Stimulated activated CD8-positive, alpha-beta memory T cell treated with anti-CD3 and anti-CD28 coated beads, Interleukin-7, amount 100 ng/mL, for 24 hours (primary cell): ENCODE measurements at places on chromosomes 7 and 10.

DNA sequence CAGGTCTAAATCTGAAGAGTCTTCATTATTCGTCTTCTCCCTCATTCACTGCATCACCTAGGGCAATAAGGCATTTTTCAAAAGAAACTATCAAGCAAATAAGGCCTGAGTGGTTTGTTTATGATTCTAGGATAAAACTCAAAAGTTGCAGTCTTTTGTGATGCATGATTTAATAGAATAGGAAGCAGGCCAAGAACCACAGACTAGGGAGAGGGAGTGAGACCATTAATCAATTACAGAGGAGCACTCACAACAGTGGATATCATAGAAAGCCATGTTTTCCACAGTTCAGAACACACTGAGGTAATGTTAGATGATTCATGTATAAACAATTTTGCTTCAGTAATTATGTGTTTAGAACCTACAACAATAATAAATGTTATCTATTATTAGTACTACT is 87.8 kb upstream of the LRRTM3 start:
- DNase-seq, result no peak

DNA sequence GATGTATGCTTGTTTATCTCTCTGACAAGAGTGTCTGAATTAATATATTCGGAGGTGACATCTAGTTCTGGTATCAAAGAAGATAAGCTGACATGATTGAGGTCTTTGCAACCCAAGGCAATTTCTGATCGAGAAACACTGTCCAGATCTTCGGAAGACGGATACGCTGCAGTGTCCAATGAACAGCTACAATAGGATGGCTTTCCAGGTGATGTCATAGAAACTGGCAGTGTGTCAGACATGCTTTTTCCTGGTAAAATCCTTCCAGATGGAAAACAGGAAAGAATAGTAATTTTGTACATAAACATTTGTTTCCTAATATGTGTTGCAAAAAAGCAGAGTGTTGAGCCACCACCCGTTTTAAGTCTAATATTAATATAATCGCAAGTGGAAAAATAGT is 33.4 kb downstream of the VWDE start:
- no peak for DNase-seq

GRCh38 chr7:50640256-50640655 is 75.1 kb upstream of the DDC start:
- DNase-seq, result no peak

GRCh38 chr10:92356041-92356440 is 65.1 kb downstream of the MARCHF5 start:
- DNase-seq, result no peak

- DNase-seq, result no peak
Observed at GRCh38 chr10:49571388-49571787, 32.5 kb upstream of the ERCC6 start.

GRCh38 chr10:3750006-3750816 is 34.8 kb downstream of the KLF6 start:
- no peak for DNase-seq

- DNase-seq, result no peak
Observed at GRCh38 chr10:129231821-129232220, 235.2 kb upstream of the MGMT start.

- DNase-seq, result no peak
Observed at GRCh38 chr10:111439034-111439842, 362.4 kb downstream of the ADRA2A start.

DNA sequence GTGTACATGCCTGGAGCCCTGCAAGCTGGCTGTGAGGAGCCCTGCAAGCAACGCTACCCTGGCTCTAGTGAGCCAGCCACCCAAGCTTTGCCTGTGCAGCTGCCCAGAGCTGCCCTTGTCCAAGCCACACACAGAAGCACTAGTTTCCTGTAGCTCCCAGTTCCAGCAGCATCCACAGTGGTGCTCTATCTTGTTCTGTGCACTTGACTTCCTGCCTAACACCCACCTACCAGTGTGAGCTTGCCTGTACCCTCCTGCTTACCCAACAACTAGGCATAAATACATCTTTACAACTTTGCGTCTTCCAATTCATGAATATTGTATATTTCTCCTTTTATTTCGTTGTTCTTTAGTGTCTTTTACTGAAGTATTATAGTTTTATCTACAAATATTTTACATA is 32.2 kb upstream of the ZNF518A start:
- no peak for DNase-seq

- DNase-seq, result no peak
Observed at GRCh38 chr7:140260352-140261104, 83.7 kb upstream of the KDM7A start.

GRCh38 chr10:121664671-121665070 is 66.4 kb upstream of the FGFR2 start:
- no peak for DNase-seq

GRCh38 chr10:78224602-78225001 is 190.9 kb downstream of the RPS24 start:
- DNase-seq, result no peak

- DNase-seq, result no peak
Observed at GRCh38 chr7:155104913-155105312, 34.8 kb downstream of the HTR5A start.

DNA sequence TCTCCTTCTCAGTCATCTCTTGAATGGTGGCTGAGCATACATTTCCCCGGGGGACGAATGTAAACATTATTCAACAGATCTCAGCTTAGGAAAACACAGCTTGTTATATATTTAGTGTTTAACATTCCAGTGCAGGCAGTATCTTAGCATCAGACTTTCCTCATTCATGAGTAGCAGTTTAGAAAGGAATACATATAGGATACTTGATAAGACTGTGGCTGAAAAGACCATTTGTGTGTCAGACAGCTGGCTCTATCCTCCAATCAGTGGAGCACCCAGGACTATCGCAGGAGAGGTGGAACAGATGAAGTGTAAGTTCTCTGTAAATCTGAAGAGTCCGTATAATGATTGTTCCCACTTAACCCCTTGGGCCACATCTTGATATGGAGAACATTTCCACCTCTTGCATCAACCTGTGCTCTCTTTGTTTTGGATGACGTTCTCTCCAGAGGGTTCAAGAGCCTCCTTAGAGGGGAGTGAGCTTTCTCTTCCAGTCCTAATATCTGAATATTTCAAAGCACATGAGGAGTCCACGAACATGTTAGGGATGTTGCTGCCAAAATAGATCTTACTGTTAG is 34.0 kb downstream of the ERLIN1 start:
- no peak for DNase-seq
